Fibroblast of skin of right biceps (primary cell): ENCODE measurements at places on chromosomes 3 and 15.

DNA sequence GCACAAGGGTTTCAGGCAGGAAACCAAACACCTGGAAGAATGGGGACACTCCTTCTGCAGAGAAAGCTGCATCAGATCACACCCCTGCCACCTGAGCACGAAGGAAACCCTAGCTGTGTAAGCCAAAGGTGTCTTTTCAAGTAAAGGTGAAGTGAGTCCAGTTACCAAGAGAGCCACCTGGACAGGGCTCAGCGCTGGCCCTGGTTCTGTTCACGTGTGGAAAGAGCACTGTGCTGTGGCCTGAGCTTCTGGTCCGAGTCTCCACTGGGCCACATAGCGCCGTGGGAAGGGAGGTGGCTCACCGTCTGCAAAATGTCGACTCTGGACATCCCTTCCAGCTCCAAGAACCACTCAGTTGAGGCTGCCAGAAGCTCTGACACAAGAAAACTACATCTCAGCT lies 151.1 kb downstream of the ADAMTS17 start:
- DNase-seq: no peak

DNA sequence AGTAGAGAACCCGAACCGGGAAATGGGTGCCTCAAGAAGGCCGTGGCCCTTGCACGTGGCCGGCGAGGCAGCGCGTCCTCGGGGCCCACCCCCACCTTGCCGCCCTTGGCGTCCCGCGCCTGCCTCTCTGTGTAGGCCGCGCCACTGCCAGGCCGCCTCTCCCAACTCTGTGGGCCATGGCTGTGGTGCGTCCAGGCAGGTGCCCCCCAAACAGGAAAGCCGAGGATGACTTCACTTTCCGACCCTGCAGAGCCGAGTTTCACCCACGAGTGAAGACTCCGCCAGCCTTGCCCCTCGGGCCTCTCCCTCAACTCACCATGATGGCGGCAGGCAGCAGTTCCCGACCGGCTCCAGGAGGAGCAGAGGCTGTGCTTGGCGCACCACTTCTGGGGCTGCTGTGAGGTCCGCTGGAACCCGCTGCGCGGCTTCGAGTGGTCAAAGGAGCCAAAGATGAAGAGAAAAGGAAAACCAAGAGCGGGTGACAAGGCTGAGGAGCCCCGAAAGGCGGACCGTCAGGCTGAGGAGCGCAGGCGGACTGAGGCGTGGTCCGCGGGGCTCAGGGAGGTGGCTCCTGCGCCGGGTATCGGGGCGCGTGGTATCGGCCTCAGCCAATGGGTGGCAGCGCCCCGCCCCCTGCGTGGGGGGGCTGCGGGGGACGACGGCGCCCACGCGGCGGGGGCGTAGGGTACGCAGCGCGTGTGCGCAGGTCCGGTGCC lies at the start of gene DAZL:
Gene DAZL, minus strand, starts transcription at position 537 of the 716 bp plus-strand sequence. Its CDS starts 218 bp downstream, at position 319.
- DNase-seq: no peak

DNA sequence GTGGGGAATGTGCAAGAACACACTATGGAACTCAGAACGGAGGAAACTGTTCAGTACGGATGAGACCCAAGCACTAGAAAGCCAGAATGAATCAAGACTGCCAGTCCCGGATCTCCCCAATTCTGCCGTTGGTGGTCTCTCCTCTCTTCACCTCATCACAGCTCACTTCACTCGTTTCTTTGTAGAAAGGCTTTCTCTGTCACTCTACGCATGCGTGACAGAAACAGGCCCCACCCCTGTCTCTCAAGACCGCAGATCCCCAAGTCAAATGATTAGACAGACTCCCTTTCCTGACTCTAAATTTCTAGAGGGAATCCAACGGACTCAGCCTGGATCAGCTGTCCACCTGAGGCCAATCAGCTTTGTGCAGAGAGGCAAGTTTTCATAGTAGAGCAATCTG lies 505.7 kb upstream of the ADAMTS9 start:
- no peak for DNase-seq

DNA sequence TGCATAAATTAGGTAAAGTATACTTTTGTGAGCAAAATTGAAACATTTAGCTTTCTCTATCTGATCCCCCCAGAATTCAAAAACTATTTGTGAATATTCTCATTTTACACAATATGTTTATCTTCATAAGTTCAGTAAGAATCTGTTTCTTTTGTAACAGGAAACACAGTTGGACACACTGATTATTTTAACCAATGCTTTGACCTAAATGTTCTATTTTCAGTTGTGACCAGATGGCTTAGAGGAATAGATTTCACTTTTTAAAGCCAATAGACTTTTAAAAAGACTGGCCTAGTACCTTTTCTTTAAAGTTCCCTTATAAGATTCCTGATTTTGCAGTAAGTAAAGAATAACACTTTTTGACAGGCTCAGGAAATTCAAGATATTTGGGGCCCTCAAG lies 74.0 kb upstream of the STRIT1 start:
- DNase-seq: no peak

GRCh38 chr15:39785841-39786240 lies 3.2 kb upstream of the FSIP1 start:
- no peak for DNase-seq

DNA sequence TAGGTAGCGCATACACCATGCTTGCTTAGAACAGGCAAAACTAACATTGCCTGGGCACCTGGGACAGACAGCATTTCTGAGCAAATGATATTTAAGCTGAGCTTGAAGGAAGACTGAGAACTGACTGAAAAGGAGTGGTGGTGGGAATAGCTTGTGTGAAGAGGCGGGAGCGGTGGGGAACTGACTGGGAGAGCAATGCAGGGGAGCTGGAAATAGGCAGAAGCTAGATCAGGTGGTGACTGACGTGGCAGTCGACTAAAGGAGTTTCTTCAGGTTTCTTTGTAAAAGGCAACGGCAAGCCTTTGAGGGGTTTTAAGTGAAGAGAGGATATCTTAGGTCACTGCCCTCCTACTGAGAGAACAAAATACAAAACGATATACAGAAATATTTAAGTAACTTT lies 61.8 kb downstream of the NEO1 start:
- no peak for DNase-seq

- peak; percentile 56 for DNase-seq
These were observed 96.3 kb upstream of the ZBED2 start for GRCh38 chr3:111691293-111691909.

GRCh38 chr3:189587664-189588040 lies 43.5 kb upstream of the TP63 start:
- DNase-seq: peak; percentile 40

- DNase-seq: peak; percentile 58
These were observed 16.8 kb upstream of the CHD2 start for GRCh38 chr15:92883163-92883875.

DNA sequence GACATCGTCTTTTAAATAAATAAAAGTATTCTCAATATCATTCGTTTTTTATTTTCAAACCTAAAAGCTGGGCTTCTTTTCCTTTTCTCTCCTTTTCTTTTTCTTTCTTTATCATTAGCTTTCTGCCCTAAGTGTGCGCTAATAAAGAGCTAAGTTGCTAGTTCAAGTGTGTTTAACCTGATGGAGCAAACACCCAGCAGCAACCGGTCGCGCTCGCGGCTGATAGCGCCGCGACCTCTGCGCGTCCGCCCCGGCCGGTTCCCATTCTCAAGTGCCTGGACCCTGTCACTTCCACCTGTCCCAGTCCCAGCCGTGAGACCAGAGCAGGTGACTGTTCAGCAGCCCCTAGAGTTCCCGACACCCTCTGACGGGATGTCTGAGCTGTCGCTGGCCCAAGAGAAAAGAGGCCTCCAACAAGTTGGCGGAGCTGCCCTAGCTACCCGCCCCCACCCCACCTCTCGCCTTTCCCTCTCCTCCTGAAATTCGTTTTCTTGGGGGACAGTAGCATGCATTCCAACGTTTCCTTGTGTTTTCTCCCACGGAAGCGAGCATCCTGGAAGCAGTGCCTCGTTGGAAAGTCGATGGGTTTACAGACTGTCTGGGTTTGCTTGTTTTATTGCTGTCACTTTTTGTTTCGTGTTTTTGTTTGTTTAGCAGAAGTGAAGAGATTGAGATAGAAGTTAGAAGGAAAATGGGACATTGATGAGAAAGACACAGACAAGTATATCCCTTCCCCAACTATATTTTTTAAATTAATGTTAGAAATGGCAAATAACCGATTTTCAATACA lies 3.1 kb upstream of the MECOM start:
- no peak for DNase-seq

GRCh38 chr15:25900431-25900830 lies 37.3 kb upstream of the ATP10A start:
- no peak for DNase-seq

DNA sequence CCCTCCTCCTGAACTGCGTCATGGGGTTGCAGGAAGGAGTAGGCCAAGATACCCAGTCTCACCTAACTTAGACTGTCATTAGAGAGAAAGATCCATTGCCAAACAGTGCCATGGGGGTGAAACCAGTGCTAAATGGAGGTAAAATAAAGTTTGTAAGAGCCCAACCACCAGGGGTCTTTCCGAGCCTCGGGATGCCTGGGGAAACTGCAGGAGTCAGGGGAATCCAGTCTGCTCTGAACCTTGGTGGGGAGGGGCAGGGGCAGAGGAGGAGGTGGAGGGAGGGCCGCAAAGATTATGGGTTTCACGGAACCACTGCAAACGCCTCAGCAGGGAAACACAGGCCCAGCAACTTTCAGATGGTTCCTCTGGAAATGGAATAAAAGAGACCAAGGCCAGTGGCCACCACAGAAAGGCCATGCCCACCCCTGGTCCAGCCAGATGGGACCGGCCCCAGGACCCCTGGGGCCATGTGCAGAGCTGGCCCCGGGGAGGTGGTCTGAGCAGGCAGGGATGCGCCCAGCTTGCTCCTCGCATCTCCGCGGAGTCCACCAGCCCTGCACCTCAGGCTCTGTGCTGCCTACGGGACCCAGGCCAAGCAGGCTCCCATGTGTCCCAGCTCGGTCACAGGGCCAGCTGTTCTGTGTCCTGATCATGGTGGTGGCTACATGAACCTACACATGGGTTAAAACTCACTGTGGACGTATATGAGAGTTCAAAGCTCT lies 19.8 kb upstream of the GP9 start:
- DNase-seq: no peak

DNA sequence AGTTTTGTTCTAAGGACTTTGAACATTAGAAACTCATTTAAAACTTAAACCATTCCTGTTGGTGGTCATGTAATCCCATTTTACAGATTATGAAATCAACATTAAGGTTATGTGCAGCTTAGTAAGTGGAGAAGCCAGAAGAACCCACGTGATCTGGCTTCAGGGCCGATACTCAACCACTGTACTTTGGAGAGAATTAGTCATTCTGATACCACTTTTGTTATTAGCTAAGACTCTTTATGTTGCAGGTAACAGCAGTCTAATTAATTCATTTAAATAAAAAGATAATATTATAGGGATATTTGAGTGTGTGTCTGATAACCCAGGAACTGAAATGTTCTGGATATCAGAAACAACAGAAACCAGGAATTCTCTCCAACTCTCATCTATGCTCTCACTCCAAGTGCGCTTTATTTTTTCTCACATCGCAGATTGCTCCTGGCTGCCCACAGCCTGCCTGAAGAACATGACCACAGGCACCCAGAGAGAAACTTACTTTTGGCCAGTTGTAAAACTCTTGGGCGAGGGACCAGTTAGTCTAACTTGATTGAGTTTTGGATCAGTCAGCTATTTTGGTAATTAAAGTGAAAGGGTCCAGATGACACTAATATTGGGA lies 25.2 kb downstream of the UBE2E1 start:
- DNase-seq: no peak

- DNase-seq: peak; percentile 57
These were observed 295.8 kb downstream of the MAGI1 start for GRCh38 chr3:65742914-65743313.

DNA sequence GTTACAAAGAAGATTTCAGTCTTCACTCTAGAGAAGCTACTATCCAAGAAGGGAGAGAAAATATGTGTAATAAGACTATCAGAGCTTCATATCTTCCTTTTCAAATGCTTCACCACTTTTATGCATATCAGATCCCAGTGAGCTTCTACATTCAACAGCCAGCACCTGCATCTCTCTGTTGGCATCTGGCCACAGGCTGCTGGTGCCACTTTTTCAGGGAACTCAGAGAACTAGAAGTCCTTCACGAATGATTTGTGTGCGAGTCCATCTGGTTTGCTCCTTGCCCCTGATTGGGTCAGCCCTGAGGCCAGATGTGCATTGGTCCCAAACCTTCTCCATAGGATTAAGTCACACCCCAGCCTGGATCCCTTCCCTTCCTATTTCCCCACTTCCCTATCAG lies 22.1 kb downstream of the SNTN start:
- no peak for DNase-seq

DNA sequence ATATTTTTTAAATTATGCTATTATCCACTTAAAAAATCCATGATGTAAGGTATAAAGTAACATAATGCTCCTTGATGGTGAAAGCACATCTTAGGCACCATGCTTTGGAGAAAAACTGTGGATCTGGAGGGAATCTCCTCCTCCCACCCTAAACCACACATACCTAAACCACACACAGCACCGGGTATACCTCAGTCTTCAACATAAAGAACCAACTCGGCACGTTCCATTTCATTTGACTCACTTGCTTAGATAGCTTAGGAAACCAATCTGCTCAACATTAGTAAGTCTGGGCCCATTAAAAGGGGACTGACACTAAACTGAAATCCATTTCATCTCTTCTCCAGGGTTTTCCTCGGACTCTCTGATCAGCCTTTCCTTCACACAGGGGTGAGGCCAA lies 945.7 kb upstream of the CFAP20DC start:
- DNase-seq: no peak

DNA sequence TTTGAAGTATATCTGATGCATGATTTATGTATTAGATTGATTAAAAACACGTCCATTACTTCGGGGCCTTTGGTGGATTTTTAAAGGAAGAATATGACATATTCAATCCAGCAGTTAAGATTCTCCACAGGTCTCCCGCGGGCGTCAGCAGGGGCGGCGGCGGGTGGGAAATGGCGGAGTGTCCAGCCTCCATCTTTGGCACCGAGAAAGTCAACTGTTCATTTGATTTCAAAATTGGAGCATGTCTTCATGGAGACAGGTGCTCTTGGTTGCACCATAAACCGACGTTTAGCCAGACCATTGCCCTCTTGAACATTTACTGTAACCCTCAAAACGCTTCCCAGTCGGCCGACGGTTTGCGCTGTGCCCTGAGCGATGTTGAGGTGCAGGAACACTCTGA lies 7.2 kb upstream of the NANOGP8 start:
- DNase-seq: no peak

DNA sequence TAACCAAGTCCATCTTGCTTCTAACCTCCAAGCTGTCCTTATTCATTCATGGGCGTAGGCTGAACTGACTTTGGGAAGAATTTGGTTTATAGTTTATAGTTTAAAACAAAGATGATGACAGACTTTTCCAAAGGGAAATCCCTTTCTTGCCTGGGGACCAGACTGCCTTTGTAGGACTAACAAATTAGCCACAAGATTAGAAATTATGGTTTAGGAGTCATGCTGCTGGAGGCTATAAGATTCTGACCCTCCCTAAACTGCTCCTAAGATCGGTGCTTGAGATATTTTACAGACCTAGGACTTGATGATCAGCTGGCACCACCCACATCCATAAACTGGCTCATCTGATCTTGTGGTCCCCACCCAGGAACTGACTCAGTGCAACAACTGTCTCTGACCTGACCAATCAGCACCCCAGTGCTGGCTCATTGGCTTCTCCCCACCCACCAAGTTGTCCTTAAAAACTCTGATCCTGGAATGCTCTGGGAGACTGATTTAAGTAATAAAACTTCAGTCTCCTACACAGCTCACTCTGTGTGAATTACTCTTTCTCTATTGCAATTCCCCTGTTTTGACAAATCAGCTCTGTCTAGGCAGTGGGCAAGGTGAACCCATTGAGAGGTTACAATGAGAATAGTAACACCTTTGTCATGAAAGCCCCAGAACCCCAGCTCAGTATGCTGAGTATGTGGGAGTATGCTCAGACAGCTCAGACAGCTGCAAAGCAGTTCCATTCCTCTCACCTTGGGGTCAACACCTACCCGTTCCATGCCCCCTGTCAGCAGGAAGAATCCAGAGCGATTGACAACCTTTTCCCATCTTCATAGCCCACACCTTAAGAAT lies 51.6 kb upstream of the C15orf39 start:
- DNase-seq: peak; percentile 58

GRCh38 chr3:113249601-113250000 lies 38.2 kb downstream of the BOC start:
- DNase-seq: no peak
